ENCODE measurements at places on chromosomes 2 and 18.

DNA sequence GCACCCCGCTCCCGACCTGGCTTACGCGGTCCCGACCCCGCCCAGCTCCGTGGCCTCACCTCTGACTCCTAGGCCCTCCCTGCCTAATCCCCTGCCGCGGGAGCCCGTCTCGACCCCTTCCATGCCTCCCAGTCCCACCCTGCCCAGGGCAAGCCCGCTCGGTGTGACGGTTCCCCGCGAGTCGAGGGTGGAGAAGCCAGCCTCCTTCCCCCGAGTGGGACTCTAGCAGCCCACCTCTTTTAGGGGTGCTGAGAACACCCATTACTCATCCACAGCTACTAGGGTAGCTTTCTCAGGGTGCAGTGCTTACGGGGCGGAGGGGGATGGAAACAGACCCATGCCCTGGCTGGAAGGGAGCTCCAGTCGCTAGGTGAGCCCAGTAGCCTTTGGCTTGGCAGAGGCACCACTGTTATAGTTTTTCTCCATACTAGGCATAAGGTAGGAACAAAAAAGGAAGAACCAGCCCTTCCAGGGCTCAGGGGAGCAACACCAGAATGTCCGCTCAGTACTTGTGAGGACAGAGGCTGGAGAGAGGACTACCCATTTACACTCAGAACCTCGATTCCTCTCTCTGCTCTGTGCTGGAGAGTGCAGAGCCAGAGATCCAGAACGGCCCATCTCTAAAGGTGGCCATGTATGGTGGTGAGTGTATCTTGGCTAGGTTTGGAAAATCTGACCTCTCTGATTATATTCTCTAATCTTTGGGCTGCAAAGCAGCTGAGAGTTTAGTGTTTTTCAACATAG is 606 bp downstream of the AGBL5 start:
- no peaks in the 10 kb centered on the region for H3K27me3 ChIP-seq
- H3K4me3 ChIP-seq = peak overlapping the region; percentile 93
- peak overlapping the region; percentile 74 for H3K27ac ChIP-seq
- no peak for DNase-seq

DNA sequence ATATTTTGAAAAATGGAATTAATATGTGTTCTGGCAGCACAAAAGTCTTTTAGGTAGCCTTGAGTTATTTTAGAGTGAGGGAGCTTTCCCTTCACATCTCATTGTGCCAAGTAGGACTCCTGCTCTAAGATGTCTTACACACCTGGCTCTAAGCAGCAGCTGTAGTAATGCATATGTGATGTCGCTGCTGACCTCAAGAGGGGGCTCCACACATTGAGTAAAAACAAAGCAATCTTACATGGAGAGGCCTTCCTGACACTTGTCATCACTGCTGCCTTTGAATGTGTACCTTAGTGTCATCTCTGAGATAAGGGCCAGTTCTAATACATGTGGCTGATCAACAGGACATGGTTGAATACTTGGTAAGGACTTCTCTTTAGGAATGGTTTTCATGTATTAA is 75.8 kb downstream of the ACTR3 start:
- peaks cover 10% of the 10 kb centered on the region for H3K36me3 ChIP-seq
- peak; percentile 49 for DNase-seq
- H3K27ac ChIP-seq = no peak overlapping the region
- no peaks in the 10 kb centered on the region for H3K27me3 ChIP-seq
- H3K4me1 ChIP-seq = no peaks in the 10 kb centered on the region

- H3K4me1 ChIP-seq = no peaks in the 10 kb centered on the region
- no peak for DNase-seq
- no peak overlapping the region for H3K27ac ChIP-seq
- no peaks in the 10 kb centered on the region for H3K36me3 ChIP-seq
Measured at GRCh38 chr2:48934807-48935206, 179.3 kb upstream of the LHCGR start.

- H3K27me3 ChIP-seq = no peaks in the 10 kb centered on the region
- H3K27ac ChIP-seq = no peak overlapping the region
- no peaks in the 10 kb centered on the region for H3K36me3 ChIP-seq
- no peaks in the 10 kb centered on the region for H3K4me1 ChIP-seq
- H3K4me3 ChIP-seq = no peak overlapping the region
Measured at GRCh38 chr18:41655074-41655473, 300.0 kb upstream of the PIK3C3 start.

GRCh38 chr2:85748039-85748734 is 5.6 kb upstream of the ATOH8 start:
- no peaks in the 10 kb centered on the region for H3K36me3 ChIP-seq
- peaks cover 34% of the 10 kb centered on the region for H3K27me3 ChIP-seq
- H3K4me1 ChIP-seq = no peaks in the 10 kb centered on the region
- no peak overlapping the region for H3K27ac ChIP-seq
- DNase-seq = no peak

DNA sequence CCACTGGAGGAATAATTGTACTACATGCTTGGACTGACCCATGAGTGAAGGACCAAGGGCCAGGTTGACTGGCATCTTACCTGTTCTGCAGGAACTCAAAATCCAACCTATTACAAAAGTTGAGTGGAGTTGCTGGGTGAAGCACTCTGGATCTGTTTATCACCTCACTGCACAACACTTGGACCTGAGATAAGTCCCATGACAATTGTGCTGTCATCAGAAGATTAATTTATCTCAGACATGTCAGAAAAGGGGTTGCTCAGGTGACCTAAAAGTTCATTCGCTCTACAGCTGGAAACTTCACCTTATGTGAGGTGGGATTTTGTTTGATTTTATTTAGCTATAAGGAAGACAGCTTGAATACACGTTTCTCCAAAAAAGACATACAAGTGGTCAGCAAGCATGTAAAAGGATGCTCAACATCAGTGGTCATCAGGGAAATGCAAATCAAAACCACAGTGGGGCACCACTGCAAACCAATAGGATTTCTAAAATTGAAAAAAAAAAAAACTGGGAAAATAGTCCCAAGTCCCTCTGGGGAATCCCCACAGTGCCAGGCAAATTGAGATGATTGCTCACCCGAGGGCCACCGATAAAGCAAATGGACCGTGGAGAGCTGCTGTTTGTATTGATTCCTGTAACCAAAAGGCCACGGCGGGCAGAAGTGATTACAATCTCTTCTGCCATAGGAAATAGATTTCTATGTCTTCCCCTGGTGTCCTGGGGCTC is 65.8 kb upstream of the SLC35F5 start:
- no peaks in the 10 kb centered on the region for H3K36me3 ChIP-seq
- no peak for DNase-seq
- no peaks in the 10 kb centered on the region for H3K4me1 ChIP-seq
- no peaks in the 10 kb centered on the region for H3K27me3 ChIP-seq

- H3K4me3 ChIP-seq = no peak overlapping the region
- H3K36me3 ChIP-seq = no peaks in the 10 kb centered on the region
- H3K27me3 ChIP-seq = no peaks in the 10 kb centered on the region
- H3K27ac ChIP-seq = no peak overlapping the region
Measured at GRCh38 chr2:15058015-15058720, 425.7 kb downstream of the LRATD1 start.

- peaks cover 6% of the 10 kb centered on the region for H3K4me1 ChIP-seq
- H3K27me3 ChIP-seq = no peaks in the 10 kb centered on the region
- no peak for DNase-seq
- H3K4me3 ChIP-seq = no peak overlapping the region
Measured at GRCh38 chr2:62409442-62409841, 96.6 kb downstream of the TMEM17 start.
